ENCODE measurements at places on chromosomes 12 and 14. TPM values are rescaled to one million over a fixed set of nuclear protein-coding genes. Genes with fewer than 3 reads are reported as not detected.

Gene KIF26A
- not detected for total RNA-seq

Gene SRGAP1
- 35.9 TPM for total RNA-seq

Gene PPP1R1A
- not detected for total RNA-seq

Gene TPPP2
- total RNA-seq = not detected

Gene SELPLG
- 8.1 TPM for total RNA-seq

Gene STAC3
- 1.1 TPM for total RNA-seq

Gene FZD10
- total RNA-seq = not detected

Gene SLC5A8
- total RNA-seq = not detected

Gene LMNTD1
- total RNA-seq = 0.69 TPM

Gene CLEC1B
- not detected for total RNA-seq

Gene CLEC4A
- 0.38 TPM for total RNA-seq

Gene NOXRED1
- not detected for total RNA-seq

Gene TAS2R10
- total RNA-seq = not detected
